ENCODE measurements at places on chromosomes 6 and 20. TPM values are rescaled to one million over a fixed set of nuclear protein-coding genes. Genes with fewer than 3 reads are reported as not detected.

Gene ACTL10
- total RNA-seq = 2.8 TPM

Gene ABCC10
- total RNA-seq = 12.3 TPM

Gene FANCE
- 2.8 TPM for total RNA-seq

Gene LY6G6D
- not detected for total RNA-seq

Gene TRDN
- total RNA-seq = not detected

Gene DACT2
- total RNA-seq = 0.82 TPM

Gene BMP6
- total RNA-seq = 173 TPM

Gene MDC1
- 1.8 TPM for total RNA-seq

Gene AVP
- not detected for total RNA-seq

Gene CNKSR3
- 5.0 TPM for total RNA-seq

Gene HLA-C
- 155 TPM for total RNA-seq

Gene NMBR
- total RNA-seq = not detected

Gene MCHR2
- total RNA-seq = not detected

Gene RAE1
- 26.7 TPM for total RNA-seq

Gene PSORS1C1
- 1.2 TPM for total RNA-seq

Gene MROH8
- total RNA-seq = 1.1 TPM

Gene BTNL2
- total RNA-seq = 0.12 TPM

Gene MACROD2
- 0.38 TPM for total RNA-seq

Gene SPTLC3
- total RNA-seq = 0.98 TPM

Gene C6orf58
- not detected for total RNA-seq
